Peyer's patch (tissue), 4 donors: ENCODE measurements at places on chromosomes 11 and 22. TPM values are rescaled to one million over a fixed set of nuclear protein-coding genes. Genes with fewer than 3 reads are reported as not detected.
A peak's percentile ranks its signal among the peaks of the same experiment; 100 is the strongest.

DNA sequence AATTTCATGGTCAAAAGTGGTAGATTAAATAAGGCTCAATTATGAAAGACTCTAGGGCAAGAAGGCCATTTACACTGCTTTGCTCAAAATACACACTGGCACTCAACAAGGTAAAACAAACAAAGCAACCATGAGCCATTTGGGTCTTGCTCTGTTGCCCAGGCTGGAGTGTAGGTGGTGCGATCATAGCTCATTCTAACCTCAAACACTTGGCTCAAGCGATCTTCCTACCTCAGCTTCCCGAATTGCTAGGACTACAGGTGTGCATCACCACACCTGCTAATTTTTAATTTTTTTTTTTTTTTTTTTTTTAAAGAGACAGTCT, 10.9 kb upstream of the AGBL2 start:
- DNase-seq: no peak

DNA sequence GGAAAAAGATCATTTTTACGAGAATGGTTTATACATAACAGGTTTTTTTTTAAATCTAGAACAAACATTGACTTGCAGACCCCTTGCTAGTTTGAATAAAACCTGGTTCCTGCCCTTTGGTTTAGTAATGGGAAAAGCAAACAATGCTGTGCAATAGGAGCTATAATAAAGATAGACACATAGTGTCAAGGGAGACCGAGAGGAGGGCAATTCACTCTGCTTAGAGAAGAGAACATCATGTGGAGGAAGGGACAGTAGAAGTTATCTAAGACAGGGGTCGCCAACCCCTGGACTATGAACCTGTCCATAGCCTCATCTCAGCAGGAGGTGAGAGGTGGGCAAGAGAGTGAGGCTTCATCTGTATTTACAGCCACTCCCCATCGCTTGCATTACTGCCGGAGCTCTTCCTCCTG, 7.0 kb upstream of the RDX start:
- DNase-seq: no peak

DNA sequence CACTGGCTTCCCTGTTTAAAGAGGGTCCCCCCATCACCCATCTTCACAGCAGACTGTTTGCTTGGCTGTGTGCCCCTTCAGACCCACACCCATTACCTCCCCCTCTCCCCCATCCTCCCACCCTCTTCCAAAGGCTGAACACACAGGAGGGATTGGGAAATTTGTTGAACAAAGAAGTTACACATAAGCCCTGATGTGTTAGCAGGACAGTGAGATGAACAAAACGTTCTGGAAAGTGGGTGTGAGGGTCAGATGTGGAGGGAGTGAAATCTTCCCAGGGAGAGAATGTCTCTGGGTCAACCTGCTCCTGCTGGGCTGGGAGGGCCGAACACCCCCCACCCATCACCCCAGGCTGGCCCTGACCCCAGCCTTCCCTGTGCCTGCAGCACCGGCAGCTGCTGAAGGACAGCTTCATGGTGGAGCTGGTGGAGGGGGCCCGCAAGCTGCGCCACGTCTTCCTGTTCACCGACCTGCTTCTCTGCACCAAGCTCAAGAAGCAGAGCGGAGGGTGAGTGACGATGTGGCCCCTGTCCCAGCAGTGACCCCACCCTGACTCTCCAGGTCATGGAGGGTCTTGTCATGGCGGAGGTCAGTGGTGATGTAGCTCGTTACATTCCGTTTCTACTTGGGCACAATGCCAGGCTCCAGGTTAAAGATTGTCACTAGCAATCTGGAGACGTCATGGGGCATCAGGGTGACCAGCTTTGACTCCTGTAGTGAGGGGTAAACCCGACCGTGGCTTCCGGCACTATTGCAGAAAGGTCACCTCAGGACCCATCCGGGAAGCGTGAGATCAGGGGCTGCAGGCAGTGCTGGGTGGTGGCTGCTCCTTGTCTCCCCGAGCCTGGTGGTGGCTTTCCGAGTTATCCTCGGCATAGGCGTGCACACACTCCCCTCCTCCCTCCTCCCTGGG, 103.5 kb downstream of the BCR start:
- DNase-seq: no peak

- DNase-seq: no peak
Measured at GRCh38 chr22:23256986-23257888, 76.9 kb downstream of the BCR start.

The POU2AF2 gene
- total RNA-seq: 1.2 TPM

DNA sequence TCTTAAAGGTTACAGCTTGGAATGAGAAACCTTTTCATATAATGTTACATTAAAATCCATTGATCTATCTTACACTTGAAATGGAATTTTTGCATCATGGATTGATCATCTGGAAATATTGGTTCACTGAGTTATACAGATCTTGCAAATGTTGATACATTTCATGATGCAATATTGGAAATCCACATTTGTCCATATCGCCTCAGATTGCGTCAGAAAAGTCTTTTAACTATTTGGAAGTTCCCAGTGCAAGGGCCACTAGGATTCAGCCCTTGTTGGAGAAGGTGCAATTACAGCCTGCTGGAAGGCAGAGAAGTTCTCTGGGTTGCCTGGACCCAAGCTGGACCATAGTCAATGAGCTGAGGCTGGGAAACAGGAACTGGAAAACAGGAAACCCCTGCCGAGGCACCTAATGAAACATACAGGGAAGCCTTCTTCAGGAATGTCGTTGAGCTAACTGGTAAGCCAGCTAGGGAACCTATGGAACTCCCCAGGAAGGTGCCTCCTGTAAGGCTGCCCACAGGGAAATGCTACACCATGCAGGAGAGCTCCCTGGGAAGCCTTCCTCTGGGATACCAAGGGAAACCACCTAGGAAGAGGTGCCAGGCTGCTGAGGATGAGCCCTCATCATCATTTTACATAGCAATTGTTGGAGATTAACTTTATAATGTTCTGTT, 600.4 kb upstream of the CADM1 start:
- DNase-seq: no peak

The SOX10 gene
- total RNA-seq: not detected

GRCh38 chr11:45704635-45705034, 39.2 kb upstream of the CHST1 start:
- no peak for DNase-seq

DNA sequence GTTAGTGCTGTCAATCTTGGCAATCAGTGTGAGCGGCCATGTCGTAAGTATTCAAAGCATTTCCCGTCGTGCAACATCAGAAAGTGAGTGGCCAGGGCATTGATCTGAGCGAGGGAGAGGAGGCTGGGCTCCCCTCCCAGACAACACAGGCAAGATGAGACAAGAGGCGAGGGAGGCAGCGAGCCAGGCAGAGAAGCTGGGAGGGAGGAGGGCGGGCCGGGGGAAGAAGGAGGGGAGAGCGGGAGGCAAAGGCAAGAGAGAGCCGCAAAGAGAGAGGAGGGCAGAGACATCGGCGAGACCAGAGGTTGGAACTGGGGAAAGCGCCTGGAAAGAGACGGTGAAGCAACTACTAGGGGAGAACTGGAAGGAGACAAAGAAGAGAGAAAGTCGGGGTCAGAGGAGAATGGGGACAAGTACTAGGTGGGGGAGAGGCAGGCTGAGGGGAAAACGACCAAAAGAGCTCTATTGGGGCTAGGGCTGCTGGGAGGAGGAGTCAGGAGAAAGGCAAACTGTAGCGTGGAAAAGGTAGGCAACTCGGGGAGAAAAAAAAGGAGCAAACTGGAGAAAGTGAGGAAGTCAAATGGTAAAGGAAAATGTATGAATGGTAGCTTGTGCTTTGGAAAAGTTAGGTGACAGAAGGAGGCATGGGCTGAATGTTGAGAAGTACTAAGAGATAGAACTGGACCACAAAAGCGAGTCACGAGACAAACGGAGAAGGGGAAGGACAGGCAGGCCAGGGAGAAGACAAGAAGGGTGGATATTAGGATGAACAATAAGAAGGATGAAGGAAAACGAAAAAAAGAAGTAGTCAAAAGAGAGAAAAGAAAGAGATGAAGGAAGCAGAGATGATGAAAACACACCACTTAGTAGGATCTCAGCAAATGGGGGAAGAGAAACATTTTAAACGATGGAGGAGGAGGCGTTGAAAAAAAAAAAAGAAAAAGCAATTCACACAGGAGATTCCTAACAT, 130.5 kb upstream of the C11orf58 start:
- DNase-seq: peak; percentile 61

DNA sequence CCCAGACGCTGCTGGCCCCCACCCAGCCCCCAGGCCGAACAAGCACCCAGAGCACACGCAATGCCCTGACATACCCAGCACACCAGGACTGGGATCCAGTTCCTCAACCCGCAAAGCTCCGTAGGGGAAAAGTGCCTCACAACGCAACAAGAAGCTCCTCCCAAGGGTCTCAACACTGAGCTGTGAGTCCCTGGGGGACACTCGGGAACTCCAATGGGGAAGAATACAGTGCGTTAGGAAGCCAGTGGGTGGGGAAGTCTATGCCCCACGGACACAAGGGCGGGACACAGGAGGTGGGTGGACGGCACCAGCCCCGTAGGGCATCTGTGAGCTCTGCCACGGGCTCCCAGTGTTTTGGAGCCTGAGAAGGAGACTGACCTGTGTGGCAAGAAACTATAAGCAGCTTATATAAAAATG, 1.6 kb downstream of the DEAF1 start:
- DNase-seq: no peak

The KCNK4 gene
- not detected for total RNA-seq

DNA sequence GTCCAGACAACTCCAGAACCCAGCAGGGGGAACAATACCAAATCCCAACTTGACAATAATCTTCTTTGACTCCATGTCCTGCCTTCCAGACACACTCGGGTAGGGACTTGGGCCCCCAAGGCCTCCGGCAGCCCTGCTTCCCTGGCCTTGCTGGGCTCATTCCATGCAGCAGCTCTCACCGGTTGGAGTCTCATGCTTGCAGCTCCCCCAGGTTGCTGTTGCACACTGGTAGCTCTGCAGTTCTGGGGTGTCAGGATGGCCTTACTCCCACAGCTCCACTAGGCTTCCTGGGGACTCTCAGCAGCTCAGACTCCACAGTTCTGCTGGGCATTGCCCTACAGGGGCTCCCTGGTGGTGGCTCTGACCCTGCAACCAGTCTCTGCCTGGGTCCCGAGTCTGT, 42.8 kb downstream of the ST3GAL4 start:
- no peak for DNase-seq

The NAALADL1 gene
- total RNA-seq: 40.4 TPM

- no peak for DNase-seq
Measured at GRCh38 chr11:133911171-133911570, 45.6 kb downstream of the IGSF9B start.
